GM12892 (cell line): ENCODE measurements at places on chromosomes 11 and 22.

- DNase-seq, result no peak
Observed at GRCh38 chr11:124633355-124633754, 10.7 kb downstream of the TBRG1 start.

GRCh38 chr22:22954656-22955055, 67.0 kb downstream of the IGLL5 start:
- no peak for DNase-seq

DNA sequence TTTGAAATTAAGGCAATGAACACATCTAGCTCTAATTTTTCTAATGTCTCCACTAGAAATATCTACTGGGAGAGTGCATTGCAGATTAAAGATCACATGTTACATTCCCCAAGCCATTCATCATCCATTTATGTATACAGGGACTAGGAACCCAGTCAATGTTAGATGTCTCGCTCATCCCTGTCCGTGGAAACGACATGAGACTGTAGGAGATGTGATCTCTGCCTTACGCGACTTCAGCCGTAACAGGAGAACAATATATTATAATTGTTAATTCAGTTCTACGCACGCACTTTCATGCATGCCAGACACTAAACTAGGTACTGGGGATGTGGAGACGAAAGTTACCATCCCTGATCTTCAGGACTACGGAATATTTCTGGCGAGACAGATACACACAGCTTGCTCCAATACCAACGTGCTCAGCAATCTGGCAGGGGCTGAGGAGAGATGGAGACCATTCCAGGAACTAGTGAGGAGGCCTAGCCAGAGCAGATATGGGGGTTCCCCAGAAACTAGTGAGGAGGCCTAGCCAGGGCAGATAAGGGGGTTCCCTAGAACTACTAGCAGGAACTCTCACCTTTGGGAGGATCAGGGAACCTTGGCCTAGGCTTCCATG, 706 bp downstream of the DCPS start:
- DNase-seq, result no peak

- no peak for DNase-seq
Observed at GRCh38 chr22:26054841-26055605, 114.2 kb upstream of the SEZ6L start.
